ENCODE measurements at places on chromosomes 3 and 15.

DNA sequence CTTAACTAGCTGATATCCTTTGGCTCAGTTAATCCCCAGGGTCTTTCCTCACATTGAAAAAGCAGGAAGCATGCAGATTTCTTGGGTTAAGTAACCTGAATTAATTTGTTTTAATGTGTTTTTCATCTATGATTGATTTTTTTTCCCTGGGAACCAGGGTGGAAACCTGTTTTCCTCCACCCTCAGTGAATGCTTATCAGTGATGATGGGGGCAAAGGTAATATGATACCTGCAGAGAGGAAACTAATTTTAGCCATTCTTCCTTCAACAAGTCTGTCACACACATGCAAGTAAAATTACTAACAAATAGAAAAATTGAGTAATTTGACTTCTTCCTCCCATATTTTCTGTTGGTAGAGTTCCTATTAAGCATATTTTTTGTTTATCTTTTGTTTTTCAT, 5.9 kb downstream of the CASR start:
- DNase-seq: no peak

DNA sequence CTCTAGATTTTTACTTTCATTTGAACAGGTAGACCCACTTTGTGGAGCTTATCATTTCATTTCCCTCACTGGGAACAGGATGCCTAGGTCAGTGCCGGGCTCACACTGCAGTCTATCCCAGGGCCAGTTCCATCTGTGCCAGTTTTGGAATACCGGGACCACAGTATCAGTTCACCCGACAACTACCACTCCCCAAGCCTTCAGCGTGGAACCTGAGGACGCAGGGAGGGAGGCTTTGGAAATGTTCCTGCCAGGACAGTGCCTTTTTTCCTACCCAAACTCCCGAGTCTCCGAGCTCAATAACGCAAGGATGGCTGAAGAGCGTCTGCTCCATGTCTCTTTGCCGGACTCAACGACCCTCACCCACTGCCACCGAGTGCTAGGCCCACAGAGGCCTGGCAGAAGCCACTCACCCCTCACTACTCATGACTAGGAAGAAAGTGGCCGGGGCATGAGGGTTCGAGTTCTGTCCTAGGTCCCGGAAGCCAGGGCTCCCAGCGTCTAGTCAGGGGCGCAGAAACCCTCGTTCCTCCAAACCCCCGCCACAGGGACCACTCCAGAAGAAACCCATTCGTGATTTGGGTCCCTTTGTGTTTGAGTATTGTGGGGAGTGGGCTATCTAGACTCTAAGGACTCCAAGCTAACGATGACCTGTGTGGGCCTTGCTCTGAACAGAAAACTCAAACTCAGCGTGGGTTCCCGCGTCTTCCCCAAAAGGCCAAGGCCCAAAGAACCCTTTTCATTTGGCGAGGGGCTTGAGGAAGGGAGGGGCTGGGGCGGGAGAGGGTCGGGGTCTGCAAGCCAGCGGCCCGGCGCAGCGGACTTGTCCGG, 11.4 kb downstream of the ZIC1 start:
- DNase-seq: no peak

DNA sequence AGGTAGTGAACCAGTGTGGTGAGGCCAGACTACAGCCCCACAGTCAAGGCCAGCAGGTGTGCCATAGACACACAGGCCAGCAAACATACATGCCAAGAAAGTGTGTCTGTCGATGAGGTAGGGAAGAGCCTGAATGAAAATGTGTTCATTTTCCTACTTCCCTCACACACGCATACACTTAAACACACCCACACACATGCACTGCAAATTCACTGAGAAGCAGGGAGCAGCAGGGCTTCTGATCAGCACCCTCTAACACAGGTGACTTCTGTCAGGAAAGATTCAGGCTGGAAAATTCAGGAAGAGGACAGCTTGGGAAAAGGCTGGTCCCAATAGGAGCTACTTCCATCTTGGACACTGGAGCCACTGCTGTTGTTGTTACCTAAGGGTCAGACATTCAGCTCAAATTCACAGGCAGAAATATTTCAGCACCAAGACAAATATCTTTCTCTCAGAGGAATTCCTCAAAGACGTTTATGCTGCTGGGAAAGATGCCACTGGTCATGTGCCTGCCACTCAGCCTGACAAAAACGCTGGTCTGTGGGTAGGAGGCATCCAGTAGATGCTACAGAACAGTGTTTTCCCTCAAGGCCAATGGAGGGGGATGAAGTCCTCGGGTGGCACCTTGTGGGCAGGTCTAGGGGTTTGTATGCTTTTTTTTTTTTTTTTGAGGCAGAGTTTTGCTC, 40.9 kb upstream of the LARS2 start:
- DNase-seq: no peak

GRCh38 chr15:86915811-86916331, 836.2 kb downstream of the AGBL1 start:
- peak; percentile 74 for DNase-seq

DNA sequence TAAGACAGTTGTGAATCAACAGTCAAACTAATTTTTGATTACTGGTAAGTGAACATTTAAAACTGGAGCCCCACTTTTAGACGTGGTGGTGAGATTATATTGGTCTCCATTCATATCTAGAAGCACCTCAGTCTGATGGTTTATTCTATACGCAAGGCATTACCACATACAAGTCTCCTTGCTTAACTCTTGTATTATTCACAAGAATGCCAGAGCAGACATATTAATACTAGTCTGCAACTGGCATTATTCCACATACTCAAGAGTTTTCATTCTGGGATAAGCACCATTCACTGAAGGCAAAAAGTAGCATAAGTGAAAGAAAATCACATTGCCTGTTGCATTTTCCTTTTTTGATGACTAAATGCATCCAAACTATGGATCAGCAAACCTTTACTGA, 36.9 kb upstream of the MEIS2 start:
- DNase-seq: no peak

GRCh38 chr3:108404368-108404767, 106.0 kb downstream of the MYH15 start:
- peak; percentile 74 for DNase-seq

- DNase-seq: no peak
Measured at GRCh38 chr3:33602829-33603228, 115.2 kb downstream of the CLASP2 start.

GRCh38 chr3:152550284-152550683, 281.6 kb downstream of the MBNL1 start:
- DNase-seq: no peak

DNA sequence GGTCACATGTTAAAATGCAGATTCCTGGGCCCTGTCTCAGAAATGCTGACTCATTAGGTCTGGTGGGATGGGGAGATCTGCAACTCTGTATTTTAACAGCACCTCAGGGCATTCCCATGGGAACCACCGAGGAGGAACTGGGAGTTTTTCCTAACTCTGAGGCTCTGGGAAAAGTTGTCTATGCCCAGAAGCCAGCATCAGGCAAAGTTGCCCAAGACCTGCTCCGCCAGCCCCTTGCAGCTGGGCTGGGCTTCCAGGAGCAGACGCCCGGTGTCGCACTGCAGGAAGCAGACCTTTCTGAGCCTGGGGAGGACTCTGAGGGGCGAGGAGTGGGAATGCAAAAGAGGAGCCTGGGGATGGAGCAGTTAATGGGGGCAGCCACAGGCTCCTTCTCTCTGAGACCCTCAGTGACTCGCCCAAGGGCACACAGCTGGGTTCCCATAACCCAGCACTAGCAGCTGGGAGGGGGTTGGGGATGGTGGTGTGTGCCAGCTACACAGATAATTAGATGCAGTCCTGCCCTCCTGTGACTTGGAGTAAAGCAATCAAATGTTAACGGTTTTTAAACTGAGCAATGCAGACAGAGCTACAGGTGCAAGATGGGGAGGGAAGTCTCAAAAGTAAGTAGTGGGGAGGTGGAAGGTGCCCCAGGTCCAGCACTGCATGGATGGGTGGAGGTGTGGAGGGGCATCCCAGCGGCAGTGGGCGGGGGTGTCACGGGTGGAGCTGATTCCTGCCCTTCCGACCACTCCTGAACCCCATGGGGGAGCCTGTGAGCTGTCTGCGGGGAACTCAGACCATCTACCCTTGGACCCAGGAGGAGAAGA, 100.4 kb downstream of the LSM3 start:
- no peak for DNase-seq

DNA sequence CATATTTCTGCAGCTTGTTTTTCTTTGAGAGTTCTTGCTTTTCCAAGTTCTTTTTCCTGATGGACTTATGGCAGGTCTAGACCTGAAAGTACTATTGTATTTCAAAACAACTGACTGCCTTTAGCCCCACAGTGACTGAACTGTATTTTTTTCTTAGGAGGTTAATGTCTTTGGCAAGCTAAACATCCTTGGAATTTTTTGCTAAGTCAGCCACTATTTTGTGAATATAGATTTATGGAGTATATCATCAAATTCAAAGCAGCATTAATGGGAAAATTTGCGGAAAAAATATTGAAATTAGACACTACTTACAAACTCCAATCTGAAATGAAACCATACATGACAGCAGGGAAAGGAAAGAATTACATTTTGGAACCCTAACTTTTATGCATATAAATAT, 8.6 kb downstream of the PIK3CA start:
- DNase-seq: no peak

GRCh38 chr3:107982165-107982564, 108.7 kb downstream of the CD47 start:
- DNase-seq: no peak

Measured in SK-N-DZ (cell line).